ENCODE measurements at places on chromosomes 2 and 18. TPM values are rescaled to one million over a fixed set of nuclear protein-coding genes. Genes with fewer than 3 reads are reported as not detected.

GRCh38 chr2:236785611-236786057 is 216.0 kb downstream of the ACKR3 start:
- no peak for DNase-seq

- no peak for DNase-seq
These were observed 84.6 kb downstream of the FAM210A start for GRCh38 chr18:13641551-13642439.

CD226 gene
- total RNA-seq = 0.16 TPM

DNA sequence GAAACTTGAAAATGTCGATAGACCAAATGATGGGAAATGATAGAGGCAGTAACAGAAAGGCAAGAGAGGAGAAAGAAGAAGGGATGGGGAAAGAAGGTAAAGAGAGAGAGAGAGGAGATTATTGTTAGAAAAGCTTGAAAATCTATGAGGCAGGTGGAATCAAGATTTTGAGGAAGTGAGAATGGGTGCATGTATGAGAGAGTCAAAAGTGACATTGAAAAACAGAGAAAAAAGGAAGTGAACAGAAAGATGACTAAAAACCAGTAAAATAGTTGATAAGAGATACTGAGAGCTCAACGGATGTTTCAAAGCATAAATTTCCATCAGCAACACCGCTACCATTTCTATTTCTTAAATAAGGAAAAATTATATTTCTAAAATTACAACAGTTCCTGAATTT is 327.4 kb upstream of the CWC22 start:
- DNase-seq = no peak

KRTCAP3 gene
- not detected for total RNA-seq

GRHL1 gene
- 4.1 TPM for total RNA-seq

DNA sequence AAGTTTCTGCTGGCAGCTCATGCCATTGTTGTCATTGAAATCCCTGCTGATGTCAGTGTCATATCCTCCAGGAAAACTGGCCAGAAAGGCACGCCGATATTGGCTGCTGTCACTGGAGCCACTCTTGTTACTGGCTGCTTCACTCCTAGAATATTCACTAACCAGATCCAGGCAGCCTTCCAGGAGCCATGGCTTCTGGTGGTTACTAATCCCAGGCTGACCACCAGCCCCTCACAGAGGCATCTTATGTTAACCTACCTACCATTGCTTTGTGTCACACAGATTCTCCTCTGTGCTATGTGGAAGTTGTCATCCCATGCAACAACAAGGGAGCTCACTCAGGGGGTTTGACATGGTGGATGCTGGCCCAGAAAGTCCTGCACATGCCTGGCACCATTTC is 27.0 kb upstream of the MTX2 start:
- DNase-seq = no peak

- DNase-seq = no peak
These were observed 56.0 kb downstream of the TEX44 start for GRCh38 chr2:231648579-231649174.

CACNB4 gene
- 70.2 TPM for total RNA-seq

DNA sequence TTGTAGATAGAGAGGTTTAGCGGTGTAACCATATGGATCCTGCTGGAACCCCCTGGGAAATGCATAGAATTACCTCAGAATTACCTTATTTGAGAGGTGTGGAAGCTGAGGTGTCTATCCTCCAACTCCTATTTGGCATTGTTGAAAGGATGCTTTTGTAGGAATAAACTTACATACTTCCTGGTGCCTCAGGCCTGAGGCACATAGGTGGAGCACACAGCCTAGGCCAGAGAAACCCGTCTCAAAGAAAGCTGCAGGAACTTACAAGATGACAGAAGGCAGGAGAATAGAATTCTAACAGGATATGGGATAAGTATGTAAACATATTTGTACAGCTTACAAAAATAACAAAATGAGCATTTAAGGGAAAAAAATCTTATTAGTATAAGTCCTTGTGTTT is 1507.2 kb upstream of the ZEB2 start:
- DNase-seq = no peak

GRCh38 chr2:20415511-20415918 is 31.4 kb upstream of the RHOB start:
- no peak for DNase-seq

GRCh38 chr2:216664593-216665034 is 30.7 kb downstream of the IGFBP5 start:
- no peak for DNase-seq

SCN9A gene
- 121 TPM for total RNA-seq

DNA sequence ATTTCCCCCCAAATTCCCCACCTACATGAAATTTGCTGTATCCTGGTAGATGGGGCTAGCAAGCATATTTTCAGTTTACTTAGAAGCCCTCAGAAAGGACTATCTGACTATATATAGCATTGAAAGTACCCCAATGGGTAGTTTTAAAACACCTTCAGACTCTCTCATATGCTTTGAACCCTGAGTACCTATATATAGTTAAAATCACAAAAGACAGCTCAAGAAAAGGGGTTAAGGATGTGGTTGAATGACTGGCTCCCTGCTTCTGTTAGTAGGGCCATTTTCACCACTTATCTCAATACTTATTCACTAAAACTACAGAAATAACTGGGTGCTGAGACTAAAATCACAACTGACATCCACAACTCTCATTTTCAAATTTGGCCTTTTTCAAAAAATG is 18.5 kb downstream of the WDPCP start:
- no peak for DNase-seq
